IMR-90 (cell line): ENCODE measurements at places on chromosomes 6 and 20.
A peak's percentile ranks its signal among the peaks of the same experiment; 100 is the strongest.

- no peak for DNase-seq
Measured at GRCh38 chr20:16212790-16213189, 360.5 kb downstream of the KIF16B start.

- DNase-seq: no peak
Measured at GRCh38 chr20:3163099-3164042, 3.7 kb upstream of the FASTKD5 start.

DNA sequence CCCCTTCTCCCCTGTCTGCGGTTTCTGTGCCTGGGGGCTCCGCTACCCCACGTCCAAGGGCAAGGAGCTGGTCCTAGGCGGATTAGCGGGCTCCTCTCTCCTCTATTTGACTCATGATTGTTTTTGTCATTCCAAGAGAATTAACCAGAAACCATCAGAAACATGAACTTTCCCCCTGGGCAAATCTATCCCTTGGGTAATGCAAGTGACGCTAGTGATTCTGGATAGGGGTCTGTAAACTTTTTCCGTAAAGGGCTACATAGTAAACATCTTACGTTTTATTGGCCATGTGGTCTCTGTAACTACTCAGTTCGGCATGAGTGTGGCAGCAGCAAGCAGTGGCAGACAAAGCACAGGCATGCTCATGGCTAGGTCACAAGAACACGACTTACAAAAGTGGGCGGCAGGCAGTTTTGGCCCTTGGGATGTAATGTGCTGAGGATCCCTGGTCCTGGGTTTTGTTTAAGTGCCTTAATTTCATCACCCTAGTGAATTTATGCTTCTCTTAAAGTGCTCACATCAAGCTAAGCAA is 654 bp downstream of the CST11 start:
- DNase-seq: no peak

GRCh38 chr6:70415660-70416059 is 2.4 kb downstream of the FAM135A start:
- no peak for DNase-seq

DNA sequence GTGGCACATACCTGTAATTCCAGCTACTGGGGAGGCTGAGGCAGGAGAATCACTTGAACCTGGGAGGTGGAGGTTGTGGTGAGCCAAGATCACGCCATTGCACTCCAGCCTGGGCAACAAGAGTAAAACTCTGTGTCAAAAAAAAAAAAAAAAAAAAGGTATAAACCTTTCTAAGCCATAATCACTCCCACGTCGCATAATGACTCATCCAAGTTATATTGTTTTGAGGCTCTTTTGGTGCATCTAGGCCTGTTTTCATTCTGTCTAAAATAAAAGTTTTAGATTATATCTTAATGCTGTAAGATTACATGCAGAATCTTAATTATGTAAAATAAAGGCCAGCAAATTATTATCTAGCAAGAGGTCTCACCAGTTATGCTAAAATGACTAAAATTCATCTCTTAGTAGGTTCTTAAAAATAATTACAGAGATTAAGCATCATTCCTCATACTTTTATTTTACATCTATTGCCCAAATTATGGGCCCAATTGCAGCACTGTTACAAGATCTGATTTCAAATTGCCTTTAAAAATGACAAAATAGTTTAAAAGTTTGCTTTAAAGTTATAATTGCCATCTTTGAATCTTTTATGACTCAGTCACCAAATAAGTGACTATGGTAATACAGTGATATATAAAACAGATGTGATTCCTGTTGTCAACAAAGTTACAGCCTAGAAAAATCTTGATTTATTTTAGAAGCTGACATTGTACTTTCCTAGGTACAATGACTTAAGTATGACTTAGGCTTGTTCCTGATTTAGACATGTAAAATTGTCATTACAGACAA is 10.4 kb upstream of the SUMO4 start:
- no peak for DNase-seq

- DNase-seq: no peak
Measured at GRCh38 chr6:136158971-136159370, 91.1 kb downstream of the MTFR2 start.

- DNase-seq: peak; percentile 64
Measured at GRCh38 chr6:113102761-113103160, 754.4 kb upstream of the MARCKS start.
